ENCODE measurements at places on chromosomes 5 and 9.
A peak's percentile ranks its signal among the peaks of the same experiment; 100 is the strongest.

DNA sequence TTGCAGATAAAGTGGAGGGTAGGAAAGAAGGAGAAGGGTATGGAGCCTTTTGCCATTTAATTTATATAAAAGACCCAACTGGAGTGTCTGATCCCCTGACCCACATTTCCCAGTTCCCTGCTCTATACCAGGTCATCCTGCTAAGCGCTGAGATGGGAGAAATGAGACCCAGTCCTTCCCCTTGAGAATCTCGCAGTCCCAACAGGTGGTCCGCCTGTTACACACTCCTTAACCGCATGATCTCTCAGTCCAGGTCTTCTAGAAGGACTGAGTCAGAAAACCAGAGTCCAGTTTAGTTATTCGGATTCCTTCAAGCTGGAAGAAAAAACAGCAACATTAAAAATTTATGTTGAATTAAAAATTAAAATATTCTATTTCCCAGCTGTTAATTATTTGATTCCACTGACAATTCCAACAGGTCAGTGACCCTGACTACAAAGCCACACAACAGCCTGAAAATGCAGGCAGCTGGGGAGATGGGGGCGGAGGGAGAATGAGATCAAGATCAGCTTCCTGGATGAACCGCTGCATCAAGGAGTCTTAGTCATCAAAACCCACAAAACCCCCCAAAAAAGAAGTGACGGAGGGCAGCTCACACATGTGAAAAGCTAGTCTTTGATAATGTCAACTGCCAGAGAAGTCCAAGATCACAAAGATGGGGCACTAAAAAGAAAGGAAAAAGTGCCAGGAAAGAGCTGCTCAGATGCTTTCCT, 44.0 kb downstream of the GGTA1 start:
- peak; percentile 37 for DNase-seq

- DNase-seq = no peak
Measured at GRCh38 chr9:111940697-111941096, 44.1 kb downstream of the UGCG start.

DNA sequence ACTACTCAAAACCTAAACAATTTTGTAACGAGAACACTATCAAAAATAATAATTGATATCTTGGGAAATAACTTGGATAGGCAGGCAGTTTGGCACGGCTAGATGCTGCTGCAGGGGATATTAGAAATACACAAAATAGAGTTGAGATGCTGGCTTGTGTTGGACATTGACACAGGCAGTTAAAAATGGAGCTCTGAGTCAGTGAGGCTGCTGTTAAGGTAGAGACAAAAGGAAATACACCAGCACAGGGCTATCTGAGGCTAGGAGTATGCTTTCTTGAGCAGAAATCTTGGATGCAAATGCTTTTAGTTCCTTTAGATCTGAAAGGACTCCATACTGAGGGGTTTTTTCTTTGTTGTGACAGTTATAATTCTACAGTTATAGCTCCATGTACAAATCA, 16.6 kb downstream of the TENT2 start:
- no peak for DNase-seq

- DNase-seq = no peak
Measured at GRCh38 chr5:51889703-51890102, 506.5 kb downstream of the ISL1 start.

DNA sequence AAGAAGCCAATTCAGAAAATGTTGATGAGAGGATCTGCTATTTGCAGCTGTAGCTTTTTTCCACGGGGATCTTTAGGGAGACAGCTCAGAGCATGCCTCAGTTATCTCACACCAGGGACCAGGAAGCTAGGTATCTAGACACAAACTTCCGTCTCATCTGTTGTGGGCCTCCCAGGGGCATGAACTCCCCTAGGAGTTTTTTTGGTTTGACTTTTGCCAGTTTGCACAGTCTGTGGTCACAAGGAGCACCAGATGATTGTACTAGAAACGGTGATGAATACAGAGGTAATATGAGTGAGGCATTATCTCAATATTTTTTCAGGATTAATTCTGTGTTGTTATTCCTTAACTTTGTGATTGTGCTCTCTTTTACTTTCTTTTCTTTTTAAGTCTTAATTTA, 533.2 kb upstream of the SEMA6A start:
- DNase-seq = no peak

Measured in stimulated activated CD4-positive, alpha-beta T cell treated with anti-CD3 and anti-CD28 coated beads, Interleukin-15, amount 100 ng/mL, for 24 hours (primary cell).